ENCODE measurements at places on chromosomes 11 and 22.

DNA sequence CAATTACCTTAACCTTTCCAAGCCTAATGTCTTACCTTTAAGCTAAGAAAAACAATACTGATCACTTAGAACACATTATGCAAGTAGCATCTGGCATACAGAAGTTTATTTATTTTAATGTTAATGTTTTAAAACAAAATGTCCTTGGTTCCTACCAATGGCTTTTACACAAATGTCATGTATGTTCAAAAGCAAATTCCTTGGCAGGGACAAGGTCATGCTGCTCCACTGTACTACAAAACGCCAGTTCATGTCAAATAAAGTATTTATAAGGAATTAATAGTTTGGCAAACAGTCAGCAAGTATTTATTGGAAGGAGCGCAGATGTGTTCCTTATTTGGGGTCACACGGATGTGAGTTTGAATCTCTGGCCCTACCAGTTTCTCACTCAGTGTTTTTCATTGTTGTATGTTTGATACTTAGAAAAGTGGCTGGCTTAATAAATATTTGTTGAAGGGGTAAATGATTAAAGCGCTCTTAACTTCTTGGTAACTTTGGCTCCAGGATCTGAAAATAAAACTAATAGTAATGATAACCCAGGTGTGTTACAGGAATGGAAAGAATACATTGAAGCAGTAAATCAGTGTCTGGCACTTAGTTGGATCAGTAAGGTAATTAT, 18.6 kb downstream of the DDI1 start:
- DNase-seq: no peak

- DNase-seq: no peak
Observed at GRCh38 chr11:17781221-17781620, 46.6 kb downstream of the KCNC1 start.

- no peak for DNase-seq
Observed at GRCh38 chr11:131841925-131842635, 471.7 kb downstream of the NTM start.

GRCh38 chr11:121048464-121049233, 24.7 kb downstream of the TBCEL start:
- no peak for DNase-seq

DNA sequence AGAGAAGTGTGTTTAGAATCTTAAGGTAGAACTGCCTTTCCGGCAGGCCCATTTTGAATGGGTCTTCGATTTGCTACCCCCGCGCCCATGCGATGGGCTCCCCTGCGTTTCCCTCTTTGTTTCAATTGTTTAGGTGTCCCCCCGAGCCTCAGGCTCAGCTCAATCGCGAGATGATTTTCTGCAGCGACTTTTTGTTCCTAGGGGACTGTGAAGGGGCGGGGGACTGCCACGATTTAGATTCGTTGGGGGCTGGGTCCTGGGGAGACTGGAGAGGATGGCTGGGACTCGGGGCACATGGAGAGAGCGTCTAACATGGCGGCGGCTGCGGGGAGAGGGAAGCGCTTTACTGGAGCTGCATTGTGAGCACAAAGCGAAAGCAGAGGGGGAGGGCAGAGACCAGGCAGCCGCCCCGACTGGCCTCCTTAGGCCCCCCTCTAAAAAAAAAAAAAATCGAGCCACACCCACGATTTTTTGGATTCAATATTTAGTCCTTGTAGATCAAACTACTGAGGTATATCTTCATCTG, 1.7 kb downstream of the CAPRIN1 start:
- DNase-seq: peak; percentile 39

DNA sequence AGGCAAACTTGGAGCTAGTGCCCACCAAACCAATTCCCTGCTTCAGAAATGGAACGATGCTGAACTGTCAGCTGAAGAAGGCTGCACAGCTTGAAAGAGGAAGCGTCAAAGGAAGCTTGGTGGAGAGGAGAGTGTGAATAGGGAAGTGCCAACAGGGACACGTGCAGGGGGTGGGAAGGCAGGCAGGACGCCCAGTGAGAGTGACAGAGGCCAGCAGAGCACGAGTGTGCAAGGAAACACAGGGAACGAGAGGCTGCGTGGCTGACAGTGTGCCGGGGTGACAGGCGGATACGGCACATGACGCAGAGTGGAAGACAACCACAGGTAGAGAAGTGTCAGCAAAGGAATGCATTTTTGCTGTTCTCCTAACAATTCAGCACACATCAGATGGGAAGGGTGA, 196.4 kb downstream of the LARGE1 start:
- DNase-seq: no peak

- DNase-seq: no peak
Observed at GRCh38 chr11:73087730-73088129, 54.4 kb downstream of the FCHSD2 start.

DNA sequence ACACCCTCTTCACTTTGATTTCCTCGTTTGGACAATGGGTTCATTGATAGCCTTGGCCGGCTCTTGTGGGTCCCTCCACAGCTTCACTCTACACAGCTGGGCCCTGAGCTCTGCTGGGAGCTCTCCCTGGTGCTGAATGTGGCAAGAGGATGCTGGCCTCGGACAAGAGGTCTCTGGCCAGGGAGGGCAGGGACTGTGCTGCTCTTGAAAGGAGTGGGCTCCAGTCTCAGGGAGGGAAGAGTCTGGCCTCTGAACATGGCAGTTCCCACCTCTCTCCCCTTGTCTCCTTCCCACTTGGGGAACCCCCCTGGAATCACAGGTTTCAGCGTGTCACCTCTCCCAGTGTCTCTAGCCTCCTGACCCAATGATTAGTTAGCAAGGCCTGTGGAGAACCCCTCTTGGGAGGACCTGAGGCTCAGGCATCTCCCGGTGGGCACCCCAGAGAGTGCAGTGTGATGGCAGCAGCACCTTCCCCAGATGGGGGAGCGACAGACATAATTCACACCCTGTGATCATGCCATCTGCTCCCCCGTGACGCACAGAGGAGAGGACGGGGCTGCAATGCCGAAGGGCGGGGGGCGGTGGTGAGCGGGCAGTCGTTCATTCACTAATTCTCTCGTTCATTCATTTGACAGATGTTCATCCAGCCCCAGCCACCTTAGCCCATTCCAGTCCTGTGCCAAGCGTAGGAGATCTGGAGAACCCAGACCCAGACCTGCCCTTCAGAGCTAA, 2.8 kb upstream of the CABP7 start:
- DNase-seq: peak; percentile 88

DNA sequence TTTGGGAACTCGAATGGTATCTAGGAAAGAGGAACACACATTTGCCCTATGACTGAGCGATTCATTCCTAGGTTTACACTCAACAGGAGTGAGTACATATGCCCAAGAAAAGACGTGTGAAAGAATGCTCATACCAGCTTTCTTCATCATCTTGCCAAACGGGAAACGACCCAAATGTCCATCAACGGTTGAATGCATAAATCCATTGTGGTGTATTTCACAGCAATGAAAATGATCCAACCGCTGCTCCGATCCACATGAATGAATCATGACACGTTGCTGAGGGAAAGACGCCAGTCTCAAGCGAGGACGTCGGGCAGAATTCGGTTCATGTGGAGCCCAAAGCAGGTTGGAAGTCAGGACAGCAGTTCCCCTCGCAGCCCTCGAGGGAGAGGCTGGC, 71.5 kb downstream of the CYTH4 start:
- DNase-seq: no peak

DNA sequence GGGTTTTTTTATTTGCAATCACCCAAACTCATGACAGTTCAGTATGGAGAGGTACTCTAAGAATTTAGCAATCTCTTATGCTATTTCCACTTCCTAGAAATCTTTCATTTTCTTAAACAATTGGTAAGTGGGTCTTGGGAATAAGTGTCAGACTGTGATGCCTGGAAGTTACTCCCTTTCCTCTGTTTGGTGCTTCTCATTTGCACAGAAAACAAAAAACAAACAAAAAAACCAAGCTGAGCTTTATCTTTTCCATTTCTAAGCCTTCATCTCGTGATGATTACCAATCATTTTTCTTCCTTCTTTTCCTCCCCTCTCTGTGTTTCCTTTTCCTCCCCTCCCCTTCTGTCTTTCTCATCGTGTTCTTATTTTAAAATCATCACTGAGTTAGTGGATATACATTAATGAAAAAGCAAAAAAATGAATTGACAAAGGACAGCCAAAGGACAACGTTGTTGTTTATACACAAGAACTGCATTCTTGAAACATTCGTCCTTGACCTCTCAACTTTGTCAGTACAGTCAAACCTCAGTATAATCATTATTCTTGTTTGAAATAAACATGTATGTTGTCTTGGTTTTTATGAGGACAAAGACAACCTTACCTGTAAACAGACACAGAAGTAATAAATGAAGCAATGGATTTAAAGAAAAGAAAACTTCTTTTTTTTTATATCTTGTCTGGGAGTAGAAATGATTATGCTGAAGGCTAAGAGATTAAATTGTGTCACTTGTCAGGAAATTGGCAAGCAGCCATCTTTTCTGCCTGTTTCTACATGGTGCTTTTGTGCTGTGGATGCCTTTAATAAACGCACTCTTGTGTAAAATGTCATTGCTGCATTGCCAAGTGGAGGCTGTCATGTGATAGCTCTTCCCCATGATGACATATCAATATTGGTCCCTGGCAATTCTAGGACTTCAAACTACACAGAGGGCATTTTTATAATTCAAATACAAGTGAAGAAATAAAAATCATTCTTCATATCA, 803.2 kb upstream of the CCDC90B start:
- no peak for DNase-seq

- no peak for DNase-seq
Observed at GRCh38 chr11:11605181-11605580, 16.6 kb downstream of the GALNT18 start.

GRCh38 chr22:36865346-36865745, 4.5 kb downstream of the NCF4 start:
- DNase-seq: no peak

DNA sequence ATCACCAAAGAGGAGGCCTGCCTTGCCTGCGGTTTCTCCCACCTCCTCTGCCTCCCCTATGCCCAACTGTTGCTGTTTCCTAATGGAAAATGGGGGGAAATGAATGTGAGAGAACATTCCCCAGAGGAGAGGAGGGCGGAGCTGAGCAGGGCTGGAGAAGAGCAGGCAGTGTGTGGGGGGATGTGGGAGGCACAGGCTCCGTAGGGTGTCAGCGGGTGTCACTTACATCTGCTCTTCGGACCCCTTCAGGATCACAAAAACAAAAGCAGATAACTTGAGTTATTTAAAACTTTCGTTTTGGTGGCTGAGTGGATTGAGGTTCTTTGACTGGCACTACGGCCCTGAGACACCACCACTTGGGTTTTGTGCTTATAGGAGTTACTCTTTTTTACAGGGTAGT, 93.8 kb downstream of the CEP164 start:
- no peak for DNase-seq

DNA sequence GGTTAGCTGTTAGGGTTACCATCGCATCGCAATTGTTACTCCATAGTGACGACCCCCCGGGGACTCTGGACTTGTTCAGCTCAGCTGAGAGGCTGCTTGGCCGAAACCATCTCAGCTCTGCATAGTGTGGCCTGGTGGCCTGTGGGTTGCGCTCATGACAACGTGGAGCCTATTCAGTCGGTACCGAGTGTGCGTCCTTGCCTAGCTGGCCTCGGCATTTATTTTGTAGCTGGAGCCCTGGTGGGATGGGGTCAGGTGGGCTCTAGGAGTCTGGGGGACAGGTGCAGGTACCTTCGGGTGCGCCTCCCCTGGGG, 13.5 kb downstream of the LRP5 start:
- DNase-seq: no peak

- no peak for DNase-seq
Observed at GRCh38 chr11:68683121-68683520, 1.2 kb upstream of the GAL start.

GRCh38 chr11:110525883-110526282, 96.1 kb downstream of the FDX1 start:
- no peak for DNase-seq

GRCh38 chr11:134367781-134368180, 36.0 kb downstream of the GLB1L2 start:
- DNase-seq: no peak

- DNase-seq: no peak
Observed at GRCh38 chr11:99424313-99425084, 403.8 kb downstream of the CNTN5 start.

Measured in NCI-H1694 treated with DMSO at 0.1 percent for 48 hours (cell line).